ENCODE measurements at places on chromosomes 11 and 22.

DNA sequence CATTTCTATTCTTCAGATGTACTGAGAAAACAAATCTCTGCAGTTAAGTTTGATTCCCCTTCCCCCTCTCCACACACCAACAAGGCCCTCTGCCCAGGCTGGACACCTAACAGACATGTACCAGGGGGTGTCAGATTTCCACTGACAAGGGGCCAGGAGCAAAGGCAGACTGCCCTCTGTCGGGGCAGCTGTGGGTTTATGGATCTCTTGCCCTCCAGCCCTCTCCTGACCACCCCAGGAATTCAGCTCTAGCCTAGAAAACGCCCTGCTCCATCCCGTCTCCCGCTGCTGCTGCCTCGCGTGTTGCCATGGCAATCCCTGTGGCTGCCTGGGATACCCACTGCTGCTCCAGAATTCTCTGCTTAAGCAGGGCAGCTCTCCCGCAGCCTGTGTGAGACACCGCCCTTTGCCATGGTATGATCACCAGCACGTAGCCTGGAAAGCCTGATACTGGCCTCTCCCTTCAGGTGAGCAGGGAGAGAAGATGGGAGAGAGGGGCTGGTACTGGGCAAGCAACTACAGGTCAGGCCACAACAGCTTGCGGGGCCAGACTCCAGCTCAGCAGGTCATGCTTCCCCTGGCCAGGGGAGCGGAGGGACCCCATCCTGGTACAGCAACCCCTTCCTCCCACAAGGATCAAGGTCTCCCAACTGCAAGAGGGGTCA is 41.6 kb downstream of the BUD13 start:
- DNase-seq, result no peak

DNA sequence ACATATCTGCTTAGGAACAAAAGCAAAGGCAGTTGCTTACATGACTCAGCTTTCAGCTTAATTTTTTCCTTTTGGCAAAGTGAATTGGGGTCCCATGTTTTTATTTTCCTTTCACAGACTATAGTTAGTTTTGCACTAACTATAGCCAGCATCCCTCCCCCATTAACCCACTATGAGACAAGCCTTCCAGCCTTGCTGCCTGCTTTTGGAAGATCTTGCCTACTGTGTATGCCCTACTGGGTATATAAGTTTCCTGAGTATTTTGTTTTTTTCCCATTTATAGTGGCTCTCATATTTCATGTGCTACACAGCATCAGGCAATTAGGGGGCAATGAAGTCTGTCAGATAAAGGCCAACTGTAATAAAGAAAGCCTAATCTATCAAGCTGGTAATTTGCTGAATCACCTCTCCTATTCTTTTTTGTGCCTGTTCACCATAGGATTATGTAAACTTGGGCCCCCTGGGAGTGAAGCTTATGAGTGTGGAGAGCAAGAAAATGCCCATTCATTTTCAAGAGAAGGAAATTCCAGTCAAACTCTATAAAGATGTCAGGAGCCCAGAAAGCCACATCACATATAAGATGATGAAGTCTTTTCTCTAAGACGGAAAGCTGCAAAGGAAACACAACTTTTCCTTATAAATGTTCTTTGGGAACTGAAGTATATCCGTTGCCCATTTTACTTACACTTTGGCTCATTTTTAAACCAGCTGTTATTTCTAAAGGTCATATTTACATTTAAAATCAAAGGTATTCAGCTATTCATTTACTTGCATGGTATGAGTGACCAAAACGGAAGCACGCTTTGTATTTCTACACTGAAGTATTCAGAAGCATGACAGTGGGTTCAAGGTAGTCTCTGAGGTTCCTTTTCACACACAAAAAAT is 64.0 kb downstream of the CCDC83 start:
- DNase-seq, result no peak

DNA sequence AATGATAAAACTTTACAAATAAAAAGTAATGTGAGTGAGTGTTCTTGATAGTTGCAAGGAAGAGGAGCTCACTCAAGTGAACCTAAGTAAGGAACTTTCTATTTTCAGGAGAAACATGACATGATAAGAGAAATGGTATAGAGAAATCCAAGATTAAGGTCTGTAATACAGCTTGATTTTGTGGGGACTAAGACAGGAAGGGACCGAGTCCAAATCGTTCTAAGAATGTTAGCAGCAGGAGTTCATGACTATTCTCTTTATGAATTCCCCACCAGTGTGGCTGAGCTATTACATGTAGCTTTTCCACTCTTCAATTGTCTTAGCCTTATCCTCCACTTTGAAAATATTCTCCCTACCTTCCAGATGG is 698.6 kb upstream of the ARHGAP42 start:
- DNase-seq, result peak; percentile 10

DNA sequence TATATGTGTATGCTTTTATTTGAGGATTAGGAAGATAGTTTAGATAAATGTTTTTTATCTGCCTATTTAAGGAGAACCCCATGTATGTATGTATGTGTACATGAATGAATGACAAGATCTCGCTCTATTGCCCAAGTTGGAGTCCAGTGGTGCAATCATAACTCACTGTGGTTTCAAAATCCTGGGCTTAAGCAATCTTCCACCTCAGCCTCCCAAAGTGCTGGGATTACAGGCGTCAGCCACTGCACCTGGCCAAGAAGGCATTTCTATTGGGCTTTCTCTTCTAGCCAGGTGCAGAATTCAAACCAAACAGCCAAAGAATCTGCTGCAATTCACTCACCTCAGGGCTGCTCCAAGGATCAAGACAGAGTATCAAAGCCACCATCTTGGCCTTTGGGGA is 25.5 kb upstream of the DGKZ start:
- DNase-seq, result no peak

DNA sequence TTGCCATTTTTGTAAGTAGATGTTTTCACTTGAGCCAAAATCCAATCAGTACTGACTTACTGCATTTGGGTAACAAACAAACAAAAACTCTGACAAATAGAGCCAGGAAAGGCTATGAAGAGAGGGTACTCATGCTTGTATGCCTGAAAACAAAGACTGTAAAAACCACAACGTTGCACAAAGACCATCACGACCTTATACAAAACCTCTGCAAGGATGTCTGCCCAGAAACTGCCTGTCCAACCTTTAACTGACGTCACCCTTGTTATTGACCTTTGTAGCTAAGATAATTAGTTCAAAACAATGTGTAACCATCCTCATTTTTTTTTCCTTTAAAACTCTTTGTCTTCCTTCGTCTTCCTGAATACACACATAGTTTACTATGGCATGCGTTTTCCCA is 804 bp upstream of the CREBZF start:
- DNase-seq, result no peak
